ENCODE measurements at places on chromosomes 1 and 21.

DNA sequence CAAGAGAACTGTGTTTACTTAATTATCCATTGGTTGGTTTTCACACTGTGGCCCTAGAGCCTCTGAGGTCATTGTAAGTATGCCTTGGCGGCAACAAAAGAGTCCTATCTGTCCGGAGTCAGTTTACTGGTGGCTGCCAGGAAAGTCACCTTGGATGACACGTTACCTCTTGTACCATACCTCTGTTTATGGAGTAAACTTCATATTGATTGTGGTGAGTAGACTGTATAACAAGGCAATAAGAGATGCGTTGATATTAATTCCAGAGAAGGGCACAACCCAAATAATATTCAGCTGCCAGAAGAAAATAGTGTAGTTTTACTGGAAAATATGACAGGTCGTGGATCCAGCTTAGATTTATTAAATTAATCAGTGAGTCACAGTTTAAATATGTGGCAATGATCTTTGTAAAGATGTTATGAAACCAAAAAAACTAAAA is 20.4 kb upstream of the KIF14 start:
- DNase-seq, result no peak

DNA sequence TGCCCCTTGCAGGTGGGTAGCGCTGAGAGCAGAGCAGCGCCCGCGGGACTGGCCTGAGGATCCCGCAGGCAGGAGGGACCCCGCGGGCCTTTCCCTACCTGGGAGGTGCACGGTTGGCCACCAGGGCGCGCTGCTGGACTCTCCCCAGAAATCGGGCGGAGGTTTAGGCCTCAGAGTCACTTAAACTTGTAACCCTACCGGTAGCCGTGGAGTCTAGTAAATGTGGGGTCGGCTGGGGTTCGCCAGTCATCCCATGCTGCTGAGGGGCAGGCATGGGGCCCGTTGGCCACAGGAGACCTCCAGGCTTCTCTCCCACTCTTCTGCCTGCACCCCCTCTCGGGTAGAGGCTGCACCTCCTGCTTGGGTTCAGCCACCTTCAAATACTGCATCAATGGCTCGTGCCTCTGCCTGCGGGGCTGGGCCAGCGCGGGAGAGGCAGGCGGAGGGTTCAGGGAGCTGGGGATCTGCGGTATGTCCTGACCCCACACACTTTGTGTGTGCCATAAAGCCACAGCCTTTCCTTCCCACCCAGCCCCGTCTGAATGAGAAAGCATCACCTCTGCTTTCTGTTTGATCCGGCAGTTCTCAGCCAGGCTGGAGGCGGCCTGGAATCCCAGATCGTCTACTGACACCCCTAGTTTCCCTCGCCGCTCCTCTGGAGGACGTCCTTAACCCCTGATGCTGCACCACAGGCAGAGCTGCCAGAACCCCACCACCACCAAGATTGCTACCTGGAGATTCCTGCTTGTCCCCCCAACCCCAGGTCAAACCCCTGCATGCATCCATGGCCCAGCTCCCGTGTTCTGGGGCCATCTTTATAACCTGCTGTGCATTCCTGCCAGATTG is 12.3 kb upstream of the GSTM4 start:
- DNase-seq, result peak; percentile 78

DNA sequence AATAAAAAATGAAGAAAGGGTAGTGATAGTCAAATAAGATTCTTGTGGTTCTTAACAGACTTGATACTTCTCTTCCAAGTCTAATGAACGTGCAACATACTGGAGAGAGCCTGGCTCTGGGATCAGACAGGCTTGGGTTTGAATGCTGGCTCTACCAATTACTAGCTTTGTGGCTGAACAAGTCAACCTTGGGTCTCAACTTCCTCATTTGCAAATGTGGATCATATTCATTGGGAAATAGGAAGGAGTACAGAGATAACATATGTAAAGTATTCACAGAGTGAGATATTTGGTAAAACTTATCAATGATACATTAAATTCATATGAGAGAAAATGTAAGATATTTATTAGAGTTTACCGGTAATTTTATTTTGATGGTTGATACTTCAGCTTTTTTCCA is 2.0 kb downstream of the EDEM3 start:
- DNase-seq, result no peak

DNA sequence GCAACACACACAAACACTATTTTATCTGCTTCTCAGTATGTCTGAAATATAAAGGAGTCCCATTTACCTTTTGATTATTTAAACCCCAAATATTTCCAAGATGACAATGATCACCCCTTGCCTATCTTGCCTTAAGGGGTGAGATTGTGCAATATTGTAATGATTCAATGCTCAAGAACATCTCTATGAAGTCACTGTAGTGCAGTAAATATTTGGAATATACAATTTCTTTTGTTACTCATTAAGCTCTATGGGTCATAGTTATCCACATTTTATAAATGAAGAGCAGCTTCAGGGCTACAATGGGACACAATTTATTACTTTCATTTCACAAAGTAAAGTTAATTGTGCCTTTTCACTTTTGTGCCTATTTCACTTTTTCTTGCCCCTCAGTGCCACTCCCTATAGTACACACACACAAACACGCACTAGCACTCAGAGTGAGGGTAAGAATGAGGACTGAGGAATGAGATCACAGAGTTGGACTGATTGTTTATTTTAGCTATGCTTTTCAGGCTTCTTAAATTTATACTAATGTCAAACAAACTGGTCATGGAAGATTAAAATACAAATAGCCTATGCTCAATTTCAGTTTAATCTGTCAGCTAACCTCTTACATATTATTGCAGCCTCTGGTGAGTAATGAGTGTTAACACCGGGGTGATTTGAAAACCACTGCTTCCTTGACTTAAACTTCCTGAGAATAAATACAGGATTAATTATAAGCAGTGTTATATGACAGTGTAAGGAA is 521.0 kb upstream of the B3GALT2 start:
- no peak for DNase-seq

DNA sequence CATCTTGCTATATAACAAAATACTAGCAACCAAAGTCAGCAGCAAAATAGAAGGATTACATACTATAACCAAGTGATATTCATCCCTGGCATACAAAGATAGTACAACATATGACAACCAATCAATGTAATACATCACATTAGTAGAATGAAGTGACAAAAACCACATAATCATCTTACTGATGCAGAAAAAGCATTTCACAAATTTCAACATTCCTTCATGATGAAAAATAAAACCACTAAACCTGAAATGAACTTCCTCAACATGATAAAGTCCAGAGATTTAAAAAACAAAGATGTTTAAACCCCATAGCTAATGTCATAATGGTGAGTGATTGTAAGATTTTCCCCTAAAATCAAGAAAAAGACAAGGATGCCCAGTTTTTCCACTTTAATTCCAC is 18.6 kb downstream of the RO60 start:
- DNase-seq, result no peak

GRCh38 chr1:97159342-97159741 is 437.8 kb downstream of the PTBP2 start:
- DNase-seq, result no peak

DNA sequence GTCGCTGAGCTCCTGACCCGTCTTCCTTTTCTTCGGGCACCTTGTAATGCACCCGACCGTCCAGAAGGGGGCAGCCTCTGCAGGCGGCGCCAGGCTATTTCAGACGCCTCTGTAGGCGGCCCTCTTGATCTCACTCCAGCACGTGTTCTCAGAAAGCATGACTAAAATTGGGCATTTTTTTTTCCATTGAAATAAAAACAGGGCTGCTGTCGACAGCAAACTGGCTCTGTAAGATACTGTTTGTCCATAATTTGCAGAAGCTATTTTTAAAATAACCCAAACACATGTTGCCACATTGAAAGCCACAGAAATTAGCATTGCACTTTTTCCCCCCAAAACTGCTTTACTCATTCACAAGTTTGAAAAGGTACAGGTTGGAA is 78.0 kb downstream of the STUM start:
- peak; percentile 60 for DNase-seq

DNA sequence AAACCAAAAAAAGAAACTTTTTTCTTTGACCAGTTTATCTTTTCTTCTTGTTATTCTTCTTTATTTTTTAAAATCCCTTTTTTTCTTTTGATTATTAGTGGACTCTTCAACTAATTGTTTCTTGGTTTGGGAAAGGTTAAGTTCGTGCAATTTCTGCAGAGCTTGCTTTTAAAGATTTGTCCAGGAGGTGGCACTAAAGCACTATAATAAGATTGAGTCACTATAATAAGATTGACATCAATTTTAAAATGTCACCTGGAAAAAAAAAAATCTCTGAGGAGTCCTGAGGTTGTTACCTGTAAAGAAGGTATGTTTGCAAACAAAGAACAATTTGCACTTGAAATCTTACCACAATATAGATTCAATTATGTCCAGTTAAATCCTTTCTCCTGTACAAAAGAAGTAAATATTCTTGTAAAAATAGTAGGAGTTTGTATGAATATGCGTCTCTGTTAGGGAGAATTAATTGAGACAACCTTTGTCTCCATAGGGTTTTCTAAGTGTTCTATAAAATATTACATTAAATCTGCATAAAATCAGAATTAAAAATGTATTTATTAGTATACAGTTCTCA is 166.7 kb downstream of the ADGRL4 start:
- no peak for DNase-seq

DNA sequence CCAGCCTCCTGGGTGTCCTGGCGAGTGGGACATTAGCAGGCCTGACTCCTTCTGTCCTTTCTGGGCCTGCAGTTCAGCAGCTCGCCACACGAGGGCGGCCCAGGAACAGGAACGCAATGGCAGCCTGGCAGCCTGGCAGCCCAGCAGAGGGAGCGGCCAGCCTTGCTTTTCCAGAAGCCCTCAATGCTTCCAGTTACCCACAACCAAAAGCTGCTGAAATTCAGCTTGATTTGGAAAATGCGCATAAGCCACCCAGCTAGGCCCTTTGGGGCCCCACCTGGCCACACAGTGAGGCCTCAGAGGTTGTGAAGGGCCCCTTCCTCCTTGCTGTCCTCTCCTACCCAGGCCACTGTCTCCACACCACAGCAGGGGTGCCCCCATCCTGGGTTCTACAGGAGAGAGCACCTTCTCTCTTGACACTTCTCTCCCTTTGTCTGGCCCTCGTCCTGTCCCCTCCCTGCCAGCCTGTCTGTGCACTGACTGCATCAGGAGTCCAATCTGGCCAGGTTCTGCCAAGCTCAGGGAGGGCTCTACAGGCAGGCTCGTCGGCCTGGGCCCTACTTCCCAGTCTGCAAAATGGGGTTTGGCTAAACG is 103.4 kb upstream of the VAMP3 start:
- peak; percentile 70 for DNase-seq

DNA sequence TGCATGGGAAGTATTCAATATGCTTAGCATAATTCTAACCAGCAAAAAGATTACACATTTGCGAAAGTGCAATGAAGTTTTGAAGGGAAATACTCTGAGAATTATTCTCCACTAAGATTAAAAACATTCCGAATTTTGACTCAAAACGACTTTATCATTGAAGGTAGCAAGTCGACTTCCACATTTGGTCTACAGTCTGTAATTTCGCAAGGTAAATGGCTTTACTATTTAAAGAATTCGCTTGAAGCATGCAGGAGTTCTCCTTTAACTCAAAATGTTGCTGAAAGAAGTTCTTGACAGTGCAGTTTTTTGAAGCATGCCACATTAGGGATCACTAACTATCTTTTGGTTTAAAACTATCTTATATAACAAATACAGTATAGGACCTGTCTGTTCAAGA is 161.0 kb upstream of the HP1BP3 start:
- DNase-seq, result no peak

GRCh38 chr1:236058141-236058934 is 6.6 kb downstream of the NID1 start:
- no peak for DNase-seq

- DNase-seq, result no peak
Observed at GRCh38 chr1:198373376-198373775, 167.1 kb downstream of the ATP6V1G3 start.

- DNase-seq, result no peak
Observed at GRCh38 chr1:208059409-208060001, 148.6 kb upstream of the CD34 start.

DNA sequence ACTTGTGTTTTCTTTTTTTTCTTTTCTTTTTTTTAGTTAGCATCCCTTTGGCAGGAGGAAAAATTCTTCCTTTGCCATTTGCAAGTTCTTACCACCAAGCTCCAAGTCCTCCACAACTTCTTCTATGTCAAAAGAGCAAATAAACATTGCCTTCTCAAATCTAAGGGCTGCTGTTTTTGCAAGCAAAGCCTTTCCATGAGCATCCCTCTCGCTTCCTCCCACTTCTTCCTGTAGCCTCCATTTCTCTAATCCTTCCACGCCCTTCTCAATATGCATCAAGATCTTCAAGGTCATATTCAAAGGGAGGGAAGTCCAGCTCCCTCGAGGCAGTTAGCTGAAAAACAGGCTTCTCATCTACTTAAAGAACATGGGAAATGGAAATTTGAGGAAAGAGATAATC is 147.1 kb downstream of the ADSS2 start:
- DNase-seq, result no peak

DNA sequence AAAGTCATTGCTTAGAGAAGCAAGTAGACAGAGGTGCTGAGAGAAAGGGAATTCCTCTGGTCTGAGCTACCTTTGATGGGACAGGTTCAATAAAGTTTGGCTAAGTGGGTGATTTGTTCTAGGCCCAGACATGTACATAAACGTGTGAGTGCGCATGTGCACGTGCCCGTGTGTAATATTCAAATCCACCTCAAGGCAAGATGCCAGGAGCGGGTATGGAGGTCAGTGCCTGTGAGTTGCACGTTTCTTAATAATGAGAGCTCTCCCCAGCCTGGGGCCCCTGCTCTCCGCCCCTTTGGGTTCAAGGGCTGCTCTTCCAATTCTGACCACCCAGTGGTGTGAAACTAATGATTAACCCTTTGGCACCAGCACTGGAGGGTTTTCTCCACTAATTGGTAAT is 53.8 kb upstream of the LMO4 start:
- DNase-seq, result no peak

DNA sequence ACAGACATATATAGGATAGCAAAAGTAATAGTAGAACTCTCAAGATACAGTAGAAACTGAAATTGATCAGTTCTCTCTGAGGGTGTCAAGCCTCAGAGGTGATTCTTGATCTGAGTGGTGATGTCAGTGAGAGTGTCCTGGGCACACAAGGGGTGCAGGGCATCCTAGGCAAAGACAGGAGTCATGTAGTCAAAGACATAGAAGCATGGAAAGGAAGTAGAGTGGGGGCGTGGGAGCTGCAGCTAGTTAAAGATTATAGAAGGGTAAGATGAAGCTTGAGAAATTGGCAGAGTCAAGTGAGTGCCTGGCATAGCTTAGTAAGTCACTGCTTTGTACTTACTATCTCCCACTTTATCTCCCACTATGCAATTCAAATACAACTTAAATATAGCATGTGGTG is 22.8 kb downstream of the CDC7 start:
- no peak for DNase-seq

GRCh38 chr1:39262802-39263201 is 58.3 kb downstream of the MACF1 start:
- DNase-seq, result no peak

GRCh38 chr1:193183019-193183627 is 3.3 kb downstream of the B3GALT2 start:
- DNase-seq, result no peak

DNA sequence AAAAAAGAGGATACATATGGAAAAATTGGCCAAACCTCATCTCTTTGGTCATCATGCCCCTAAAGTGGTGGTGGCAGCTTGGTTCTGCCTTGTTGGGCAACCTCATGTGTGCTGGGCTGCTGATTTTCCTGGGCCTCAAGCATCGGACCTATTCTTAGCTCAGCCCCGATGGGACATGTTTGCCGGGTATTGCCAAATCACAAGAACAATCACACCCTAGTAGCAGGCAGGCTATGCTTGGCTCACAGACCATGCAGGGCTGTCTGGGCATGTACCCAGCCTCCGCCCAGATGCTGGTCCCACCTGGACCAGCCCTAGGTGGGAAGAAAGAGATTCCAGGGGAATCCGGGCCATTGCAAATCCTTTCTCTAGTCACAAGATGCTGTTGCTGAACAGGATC is 189.4 kb upstream of the FGGY start:
- no peak for DNase-seq
